Esophagus squamous epithelium (tissue), 5 donors: ENCODE measurements at places on chromosomes 12 and 14.

- no peak for DNase-seq
These were observed 58.6 kb upstream of the RASSF3 start for GRCh38 chr12:64551676-64552075.

DNA sequence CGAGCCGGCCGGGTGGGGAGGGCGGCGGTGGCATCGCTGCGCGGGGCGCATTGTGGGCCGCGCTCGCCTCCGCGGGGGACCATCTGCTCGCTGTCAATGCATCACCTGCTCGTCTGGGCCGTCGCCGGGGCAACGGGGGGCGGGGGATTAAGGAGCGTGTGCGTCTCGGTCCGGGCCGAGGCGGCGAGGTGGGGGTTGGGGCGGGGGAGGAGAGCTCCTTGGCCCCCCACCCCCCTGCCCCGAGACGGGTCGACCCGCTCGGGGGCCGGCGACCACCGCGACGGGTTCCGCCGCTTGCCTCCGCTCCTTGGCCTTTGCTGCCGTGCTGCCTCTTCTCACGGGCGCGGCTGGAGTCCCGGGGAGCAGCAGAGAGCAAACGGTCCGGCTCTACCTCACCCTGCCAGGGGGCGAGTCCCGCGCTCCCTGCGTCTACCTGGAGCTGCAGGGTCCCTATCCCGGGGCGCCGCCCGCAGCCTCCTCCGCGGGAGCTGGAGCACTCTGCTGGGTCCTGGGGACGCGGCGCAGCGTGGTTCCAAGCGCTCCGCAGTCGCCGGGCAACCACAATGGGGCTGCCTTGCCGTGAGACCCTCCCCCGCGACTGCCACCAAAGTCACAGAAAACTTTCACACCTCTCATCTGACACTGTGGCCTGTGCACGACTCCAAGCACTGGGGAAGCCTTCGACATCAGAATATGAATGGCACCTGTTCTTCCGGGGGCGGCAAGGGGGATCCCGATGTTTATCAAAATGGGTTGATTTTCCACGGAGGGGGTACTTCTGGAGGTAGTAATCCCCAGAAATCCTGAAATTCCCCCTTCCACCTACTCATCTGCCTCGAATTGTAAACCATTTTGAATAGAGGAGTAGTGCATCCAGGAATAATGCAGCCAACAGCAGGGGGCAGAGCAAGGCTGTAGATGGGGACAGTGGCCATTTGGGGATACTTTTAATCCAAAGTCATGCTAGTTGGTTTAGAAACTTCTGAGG lies at the start of gene C12orf42:
Gene C12orf42, minus strand, starts transcription at position 500 of the 988 bp plus-strand sequence. CDS start 17,542 bp downstream, outside the sequence.
- DNase-seq, result peak; percentile 23

DNA sequence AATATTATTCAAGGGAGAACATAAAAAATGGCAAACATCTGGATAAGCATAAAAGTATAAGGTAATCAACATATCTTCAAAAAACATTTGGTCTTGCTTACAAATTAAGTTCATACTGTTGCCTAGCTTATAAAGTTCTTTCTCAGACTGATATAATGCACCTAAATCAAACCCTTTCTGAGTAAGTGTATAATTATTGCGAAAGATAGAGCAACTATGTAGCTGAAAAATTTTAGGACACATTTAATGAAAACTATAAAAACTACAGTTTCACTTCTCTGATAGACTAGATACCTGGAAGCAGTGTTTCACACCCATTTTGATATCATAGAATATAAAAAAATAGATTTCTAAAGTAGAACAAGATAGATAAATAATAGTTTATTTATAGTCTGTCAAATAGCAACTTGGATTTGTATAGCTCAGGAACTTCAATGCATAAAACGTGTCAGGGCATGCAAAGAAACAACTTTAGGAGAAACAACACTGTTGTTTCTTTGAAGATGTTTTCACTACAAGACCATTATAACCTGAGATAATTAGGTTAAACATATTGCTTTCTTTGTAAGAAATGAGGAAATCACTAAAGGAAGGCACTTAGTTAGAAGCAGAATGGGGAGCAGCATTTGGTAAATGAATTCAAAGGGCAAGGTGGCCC lies 7.6 kb downstream of the CLECL1 start:
- DNase-seq, result no peak

DNA sequence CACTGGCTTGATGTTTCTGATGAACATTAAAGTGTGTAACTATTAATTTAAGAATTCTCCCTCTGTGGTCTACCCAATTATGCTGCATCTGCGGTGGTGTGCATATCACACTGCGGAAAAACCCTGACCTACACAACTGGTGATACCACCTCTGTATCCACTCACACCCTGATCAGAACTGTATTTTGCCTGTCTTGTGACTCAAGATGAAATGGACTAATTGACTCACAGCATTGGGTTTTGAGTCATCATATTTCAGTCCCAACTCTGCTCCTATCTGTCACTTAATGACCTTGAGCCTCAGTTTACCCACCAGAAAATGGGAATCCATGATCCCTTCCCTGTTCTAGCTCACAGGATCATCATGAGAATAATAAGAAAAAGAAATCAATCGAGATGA lies 65.6 kb downstream of the NUAK1 start:
- no peak for DNase-seq

GRCh38 chr12:29883941-29884554 lies 100.3 kb upstream of the TMTC1 start:
- no peak for DNase-seq

- DNase-seq, result no peak
These were observed 886 bp upstream of the METTL17 start for GRCh38 chr14:20988717-20989470.

GRCh38 chr12:32650508-32650907 lies 28.6 kb upstream of the DNM1L start:
- no peak for DNase-seq

- DNase-seq, result no peak
These were observed 3.7 kb upstream of the FAIM2 start for GRCh38 chr12:49907352-49907751.

- no peak for DNase-seq
These were observed 6.5 kb downstream of the BHLHE41 start for GRCh38 chr12:26118308-26118707.

- DNase-seq, result no peak
These were observed 27.4 kb downstream of the CRADD start for GRCh38 chr12:93704625-93705024.

DNA sequence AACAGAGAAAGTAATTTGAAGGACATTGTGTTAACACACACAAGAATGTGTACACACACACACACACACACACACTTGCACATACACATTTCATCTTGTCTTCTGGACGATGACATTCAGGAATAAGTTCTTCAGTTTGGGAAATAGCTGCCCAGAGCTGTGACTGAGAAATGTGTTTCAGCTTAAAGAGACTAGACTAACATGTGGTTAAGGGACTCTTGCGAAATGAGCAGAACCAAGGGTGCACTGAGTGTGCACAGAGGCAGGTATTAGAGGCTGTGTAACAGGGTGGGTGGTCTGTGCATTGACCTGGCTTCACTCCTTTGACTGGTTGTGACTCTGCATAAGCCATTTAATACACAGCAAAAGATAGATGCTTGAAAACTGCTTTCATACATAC lies 29.4 kb upstream of the KCNA5 start:
- no peak for DNase-seq

DNA sequence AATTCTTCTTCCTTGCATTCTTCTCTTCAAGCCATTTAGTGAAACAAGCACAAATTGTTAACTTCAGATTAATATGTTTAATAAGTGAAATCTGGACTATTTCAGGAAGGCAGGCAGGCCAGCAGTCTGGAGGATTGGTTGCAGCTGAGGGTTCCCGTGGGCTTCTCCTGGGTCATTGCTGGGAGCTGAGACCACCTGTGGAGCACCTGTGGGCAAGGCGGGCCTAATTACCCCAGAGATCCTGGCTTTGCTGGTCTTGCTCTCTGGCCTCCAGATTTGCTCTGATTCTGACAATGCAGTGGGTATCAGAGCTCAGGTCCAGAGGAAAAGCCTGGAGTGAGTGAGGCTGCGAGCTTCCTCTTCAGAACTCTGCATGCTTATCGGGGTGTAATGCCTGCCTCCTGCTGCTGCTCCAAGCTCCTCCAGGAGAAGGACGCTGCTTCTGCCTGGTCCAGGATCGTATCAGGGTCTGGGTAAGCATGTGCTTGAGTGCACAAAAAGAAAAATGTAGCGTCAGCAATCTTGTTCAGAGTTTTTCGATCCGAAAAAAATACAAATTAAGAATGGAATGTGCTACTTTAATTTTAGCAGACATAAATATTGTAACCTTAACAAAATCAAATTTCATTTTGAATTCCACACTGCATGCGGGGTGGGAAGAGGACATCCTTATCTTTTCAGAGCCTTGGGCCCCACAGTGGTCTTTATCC lies 93.8 kb downstream of the TMEM30B start:
- DNase-seq, result no peak

GRCh38 chr12:50924439-50925341 lies 27.7 kb upstream of the HIGD1C start:
- DNase-seq, result peak; percentile 42

DNA sequence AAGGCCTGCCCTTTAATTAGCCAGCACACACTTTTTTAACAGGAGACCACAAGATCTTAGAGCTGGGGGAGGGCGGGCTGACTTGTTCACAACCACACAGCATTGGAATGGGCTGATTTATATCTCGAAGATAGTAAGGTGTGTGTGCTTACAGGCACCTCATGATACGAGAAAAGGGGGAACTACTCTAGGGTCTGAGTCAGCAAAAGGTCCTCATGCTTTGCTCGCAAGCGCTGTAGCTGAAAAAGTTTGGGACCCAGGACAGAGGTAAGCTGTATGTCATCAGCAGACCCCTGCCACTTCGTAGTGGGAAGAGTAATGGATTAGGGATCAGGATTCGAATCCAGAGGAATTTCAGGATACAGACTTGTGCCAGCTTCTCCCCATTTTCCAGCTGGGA lies 88.9 kb upstream of the RBM19 start:
- no peak for DNase-seq
